ENCODE measurements at places on chromosomes 4 and X.

- DNase-seq, result peak; percentile 44
Measured at GRCh38 chr4:2787230-2788100, 5.4 kb upstream of the SH3BP2 start.

- no peak for DNase-seq
Measured at GRCh38 chr4:90254357-90254756, 127.2 kb downstream of the CCSER1 start.

GRCh38 chr4:81665649-81666048 lies 193.9 kb upstream of the RASGEF1B start:
- no peak for DNase-seq

- DNase-seq, result no peak
Measured at GRCh38 chr4:143095447-143095846, 89.3 kb upstream of the USP38 start.

DNA sequence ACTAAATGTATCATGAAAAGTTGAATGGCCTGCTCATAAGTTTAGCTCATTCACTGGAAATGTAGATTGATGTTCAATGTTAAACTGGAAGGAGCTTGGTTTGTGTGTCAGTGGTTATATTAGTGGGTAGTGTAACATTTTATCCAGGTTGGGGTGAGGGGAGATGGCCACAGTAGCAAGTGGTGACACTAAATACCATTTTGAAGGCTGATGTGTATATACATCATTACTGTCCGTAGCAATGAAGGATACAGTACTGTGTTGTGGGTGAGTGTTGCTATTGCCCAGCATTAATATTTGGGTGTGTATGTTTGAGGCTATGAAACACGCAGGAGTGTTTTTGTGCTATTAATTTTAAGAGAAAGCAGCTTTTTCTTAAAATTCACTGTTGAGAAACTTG lies 6.3 kb downstream of the HMGB3 start:
- DNase-seq, result no peak

GRCh38 chr4:140819610-140820009 lies 63.4 kb upstream of the TBC1D9 start:
- no peak for DNase-seq

DNA sequence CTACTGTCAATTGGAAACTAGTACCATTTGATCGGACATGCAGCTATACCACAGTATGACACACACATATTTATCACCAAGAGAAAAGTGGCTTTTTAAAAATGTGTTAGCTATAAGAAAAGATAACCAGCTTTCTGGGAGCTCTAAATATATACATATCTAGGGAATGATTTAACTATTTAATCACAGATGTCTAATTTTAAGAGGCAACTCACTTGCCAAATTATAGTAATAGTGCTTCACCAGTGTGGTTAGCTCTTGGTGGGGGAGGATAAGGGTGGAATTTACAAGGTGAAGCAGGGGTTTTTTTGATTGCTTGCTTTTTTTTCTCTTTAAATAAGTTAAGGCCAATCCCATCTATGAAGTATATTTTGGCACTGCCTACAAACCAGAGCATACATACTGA lies 547.7 kb upstream of the DIPK2B start:
- DNase-seq, result no peak

Data from CD4-positive, alpha-beta T cell treated with Interleukin-15 for 4 hours (primary cell).